Stimulated activated CD4-positive, alpha-beta T cell treated with anti-CD3 and anti-CD28 coated beads, Interleukin-1b, Interleukin-23, amount 100 ng/mL, for 1 hour (primary cell): ENCODE measurements at places on chromosomes 6 and 20.
A peak's percentile ranks its signal among the peaks of the same experiment; 100 is the strongest.

- no peak for DNase-seq
Measured at GRCh38 chr6:10256113-10256690, 158.7 kb downstream of the TFAP2A start.

GRCh38 chr6:36714511-36714910 lies 16.9 kb downstream of the RAB44 start:
- no peak for DNase-seq

- DNase-seq, result no peak
Measured at GRCh38 chr6:79201143-79201542, 33.3 kb downstream of the HMGN3 start.

DNA sequence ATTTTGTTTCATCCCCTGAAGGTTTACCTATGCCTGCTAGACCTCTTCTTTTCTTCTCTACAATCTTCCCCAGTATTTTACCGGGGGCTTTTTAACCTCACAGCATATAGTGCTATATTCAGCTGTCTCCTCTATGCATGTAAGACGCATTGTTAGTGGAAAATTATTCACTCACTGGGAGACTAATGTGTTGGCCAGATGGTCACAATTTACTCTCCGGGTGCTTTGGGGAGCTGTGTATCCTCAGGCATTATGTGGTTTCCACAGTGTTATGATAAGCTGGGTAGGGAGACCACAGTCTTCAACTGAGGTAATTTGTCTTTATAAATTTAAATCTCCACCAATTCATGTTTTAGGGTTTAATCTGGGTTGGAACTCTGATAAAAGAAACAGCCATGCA lies 553.8 kb upstream of the PTCHD4 start:
- DNase-seq, result no peak

- DNase-seq, result no peak
Measured at GRCh38 chr6:36674942-36675341, 3.6 kb upstream of the CDKN1A start.

DNA sequence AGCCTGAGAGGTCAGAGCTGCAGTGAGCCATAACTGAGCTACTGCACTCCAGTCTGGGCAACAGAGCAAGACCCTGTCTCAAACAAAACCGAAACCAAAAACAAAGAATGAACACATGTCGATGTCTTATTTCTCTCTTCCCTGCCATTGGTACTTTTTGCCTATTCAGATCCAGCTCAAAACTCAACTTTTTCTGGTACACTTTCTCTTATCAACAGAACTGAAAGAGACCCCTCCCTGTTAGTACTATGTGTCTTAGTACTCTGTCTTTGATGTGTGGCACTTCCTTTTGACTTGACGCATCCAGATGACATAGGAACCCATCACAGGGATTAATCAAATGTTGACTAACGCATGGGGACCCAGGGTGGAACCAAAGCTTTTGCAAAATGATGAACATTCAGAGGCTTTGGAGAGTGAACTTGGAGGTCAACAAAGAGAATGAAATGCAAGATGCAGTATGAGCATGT lies 44.8 kb downstream of the AKAP12 start:
- no peak for DNase-seq

- no peak for DNase-seq
Measured at GRCh38 chr6:52543729-52544601, 32.9 kb downstream of the TRAM2 start.

DNA sequence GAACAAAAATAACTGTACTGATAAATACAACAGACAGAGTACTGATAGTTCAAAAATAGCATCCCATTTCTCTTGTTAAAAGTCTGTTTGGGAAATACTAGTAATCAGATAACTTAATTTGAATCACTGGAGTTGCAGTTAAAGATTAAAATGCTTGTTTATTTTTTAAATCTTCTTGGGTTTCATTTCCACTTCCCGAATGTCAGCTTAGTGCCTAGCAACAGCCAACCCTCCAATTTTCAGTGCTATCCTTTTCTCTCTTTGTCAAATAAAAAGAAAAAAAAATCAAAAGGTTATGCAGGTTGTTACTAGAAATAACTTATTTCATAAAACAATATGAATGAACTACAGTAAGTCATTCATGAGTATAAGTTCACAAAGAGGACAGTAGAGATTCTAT lies 257.7 kb upstream of the STXBP5 start:
- no peak for DNase-seq

DNA sequence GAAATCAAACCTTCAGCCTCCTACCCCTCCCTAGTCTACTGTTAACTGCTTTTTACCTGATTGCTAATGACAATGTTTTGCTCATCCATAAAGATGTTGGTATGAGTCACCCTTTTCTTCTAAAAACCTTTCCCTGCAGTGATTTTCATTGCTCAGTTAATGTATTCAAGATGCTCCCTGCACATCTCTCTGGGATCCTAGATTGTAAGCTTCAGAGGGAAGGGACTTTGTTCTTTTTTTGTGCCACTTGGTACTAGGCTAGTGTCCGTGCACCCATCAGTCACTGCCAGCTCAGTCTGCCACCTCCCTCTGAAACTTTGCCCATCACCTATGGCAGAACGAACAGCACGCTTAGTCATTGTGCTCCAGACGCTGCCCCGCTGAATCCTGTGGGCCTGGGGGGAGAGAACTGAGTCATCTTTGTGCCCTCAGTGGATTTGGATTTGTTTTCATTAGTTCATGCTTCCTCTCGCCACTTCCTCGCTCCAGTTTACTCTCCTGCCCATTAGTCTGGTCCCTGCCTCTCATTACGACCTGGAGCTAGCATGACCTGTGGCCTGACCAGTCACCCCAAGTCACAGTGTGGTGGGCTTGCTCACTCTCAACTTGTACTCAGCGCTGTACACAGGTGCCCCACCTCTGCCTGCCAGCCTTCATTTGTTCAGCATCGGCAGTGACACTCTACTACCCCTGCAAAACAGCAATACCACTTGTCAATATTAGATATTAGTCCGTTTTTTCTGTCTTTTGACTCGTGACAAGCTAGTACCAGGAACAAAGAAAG lies 78.0 kb upstream of the TMEM181 start:
- no peak for DNase-seq

DNA sequence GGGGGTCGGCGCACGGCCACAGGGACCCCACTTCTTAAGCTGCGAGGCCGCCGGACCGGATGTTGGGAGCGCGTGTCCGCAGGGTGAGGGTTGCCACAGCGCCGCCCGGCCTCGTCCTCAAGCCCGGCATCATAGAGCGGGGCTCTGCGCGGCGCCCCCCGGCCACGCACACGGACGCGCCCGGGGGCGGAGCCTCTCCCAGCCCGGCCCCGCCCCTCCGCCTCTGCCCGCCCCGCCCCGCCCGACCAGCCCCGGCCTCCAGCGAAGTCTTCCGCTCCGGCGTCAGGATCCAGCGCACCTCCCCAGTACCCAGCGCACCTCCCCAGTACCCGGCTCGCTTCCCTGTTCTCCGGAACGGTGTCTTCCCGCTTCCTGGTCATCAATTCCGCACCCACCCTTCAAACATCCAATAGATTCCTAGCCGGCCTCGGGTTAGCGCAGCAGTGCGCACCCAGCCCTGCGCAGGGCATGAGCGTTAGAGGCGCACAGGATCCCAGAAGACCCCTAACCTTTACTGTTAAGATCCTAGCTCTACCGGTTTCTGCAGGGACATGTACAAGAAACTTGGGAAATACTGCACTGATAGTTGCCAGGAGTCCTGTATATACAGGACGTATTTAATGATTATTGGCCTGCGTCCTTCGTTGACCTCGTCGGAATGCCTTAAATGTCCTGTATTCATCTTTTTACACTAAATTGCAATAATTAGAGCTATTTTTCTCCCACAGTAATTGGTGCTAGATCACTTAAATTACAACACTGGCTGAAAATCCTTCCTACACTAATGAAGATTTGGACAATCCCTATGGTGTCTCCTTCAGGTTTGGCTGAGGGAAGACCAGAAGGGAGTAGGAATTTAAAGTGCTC lies 535 bp upstream of the DNAAF9 start:
- DNase-seq, result peak; percentile 29

- DNase-seq, result no peak
Measured at GRCh38 chr20:3167738-3168078, 5.6 kb downstream of the LZTS3 start.
